Cerebellar nuclear complex (tissue), 1 donor: ENCODE measurements at places on chromosomes 5 and 9.

- no peak for DNase-seq
Measured at GRCh38 chr5:24635209-24635608, 9.6 kb downstream of the CDH10 start.

GRCh38 chr9:89864257-89864656 is 259.4 kb downstream of the GADD45G start:
- DNase-seq = no peak

- DNase-seq = no peak
Measured at GRCh38 chr9:130368631-130369103, 76.1 kb upstream of the ASS1 start.

DNA sequence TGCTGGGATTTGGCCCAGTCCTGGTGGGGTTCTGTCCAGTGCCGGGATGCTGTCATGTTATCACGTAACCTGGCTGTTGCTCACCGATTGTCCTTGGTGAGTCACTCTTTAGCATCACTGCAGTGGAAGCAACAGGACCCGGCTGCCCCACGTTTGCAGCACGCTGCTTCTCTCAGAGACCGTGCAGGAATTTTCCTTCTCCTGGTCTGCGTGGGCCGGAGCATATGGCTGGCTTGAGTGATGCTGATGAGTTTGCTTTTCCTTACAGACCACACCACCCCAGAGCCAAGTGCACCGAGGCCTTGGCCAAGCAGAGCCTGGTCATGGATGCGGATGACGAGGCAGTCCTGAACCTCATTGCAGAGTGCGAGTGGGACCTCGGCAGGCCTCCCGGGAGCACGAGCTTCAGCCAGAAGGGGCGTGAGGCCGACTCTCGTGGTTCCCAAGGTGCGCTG is 21.4 kb downstream of the CEP72 start:
- no peak for DNase-seq

DNA sequence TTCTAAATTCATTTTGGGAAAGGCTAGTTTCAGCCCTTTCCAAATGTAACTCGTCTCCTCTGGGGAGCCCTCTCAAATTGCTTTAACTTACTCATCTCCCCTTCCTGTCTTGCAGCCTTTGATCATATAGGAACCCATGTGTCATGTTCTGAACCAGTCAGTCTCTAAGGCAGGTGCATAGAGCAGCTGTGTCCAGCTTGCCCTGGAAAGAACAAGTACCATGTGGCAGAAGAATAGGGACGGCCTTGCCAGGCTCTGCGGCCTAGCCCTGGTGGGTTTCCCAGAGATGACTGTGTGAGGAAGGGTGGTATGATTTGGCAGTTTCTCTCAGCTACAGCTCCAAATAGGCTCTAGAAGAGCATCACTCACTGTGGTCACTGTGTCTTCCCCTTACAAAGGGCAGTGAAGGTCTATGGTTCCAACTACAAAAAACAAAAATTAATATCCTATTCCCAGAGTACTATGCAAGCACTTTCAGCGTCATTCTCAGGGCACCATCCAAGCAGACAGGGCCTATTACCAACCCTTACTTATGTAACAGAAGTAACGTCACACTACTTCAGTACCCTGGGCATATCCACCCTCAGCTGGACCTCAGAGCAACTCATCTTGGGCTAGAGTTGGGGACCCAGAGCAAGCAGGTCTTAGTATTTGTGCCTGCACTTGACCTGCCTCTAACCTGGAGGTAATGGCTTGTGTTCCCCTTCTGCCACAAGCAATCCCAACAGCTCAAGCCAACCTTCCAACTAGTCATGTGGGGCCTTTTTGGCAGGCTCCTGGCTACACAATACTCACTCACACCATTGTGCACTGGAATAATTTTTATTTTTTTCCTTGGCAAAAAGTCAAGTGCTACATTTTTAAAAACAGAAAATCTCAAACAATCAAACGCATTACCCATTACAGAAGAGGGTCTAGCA is 37.2 kb upstream of the UBAP2 start:
- DNase-seq = no peak

DNA sequence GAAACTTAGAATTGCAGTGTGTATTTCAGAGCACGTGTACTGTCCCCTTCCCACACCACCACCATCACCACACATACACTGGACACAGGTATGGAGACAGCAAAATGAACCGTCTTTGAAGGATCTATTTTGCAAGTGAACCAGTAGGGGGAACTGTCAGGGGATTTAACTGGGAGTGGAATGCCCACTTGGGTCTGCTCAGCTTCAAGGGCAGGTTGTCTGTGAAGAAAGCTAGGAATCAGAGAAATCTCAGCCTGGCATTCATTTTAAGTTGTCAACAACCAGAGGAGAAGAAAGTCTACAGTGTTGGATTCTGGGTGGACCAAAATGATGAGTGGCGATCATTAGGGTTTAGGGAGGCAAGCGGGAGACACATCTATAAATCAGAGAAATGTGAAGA is 147.0 kb downstream of the DCP2 start:
- no peak for DNase-seq
